ENCODE measurements at places on chromosomes 13 and 19. TPM values are rescaled to one million over a fixed set of nuclear protein-coding genes. Genes with fewer than 3 reads are reported as not detected.

DNA sequence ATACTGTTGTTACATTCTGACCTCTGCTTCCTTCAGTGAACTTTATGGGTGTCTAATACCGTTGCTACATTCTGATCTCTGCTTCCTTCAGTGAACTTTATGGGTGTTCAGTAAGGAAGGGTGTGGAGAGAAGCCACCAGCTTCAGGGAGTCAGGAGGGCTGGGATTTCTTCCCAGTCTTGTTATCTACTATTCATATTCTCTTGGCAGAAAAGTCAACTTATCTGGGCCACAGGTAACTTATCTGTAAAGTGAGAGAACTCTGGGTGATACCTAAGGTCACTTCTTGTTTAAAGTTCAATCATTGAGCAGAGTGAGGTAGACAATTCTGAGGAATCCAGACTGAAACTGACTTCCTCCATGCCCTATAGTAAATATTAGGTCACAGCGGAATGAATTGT is 71.2 kb upstream of the STK24 start:
- no peak for ATAC-seq

DNA sequence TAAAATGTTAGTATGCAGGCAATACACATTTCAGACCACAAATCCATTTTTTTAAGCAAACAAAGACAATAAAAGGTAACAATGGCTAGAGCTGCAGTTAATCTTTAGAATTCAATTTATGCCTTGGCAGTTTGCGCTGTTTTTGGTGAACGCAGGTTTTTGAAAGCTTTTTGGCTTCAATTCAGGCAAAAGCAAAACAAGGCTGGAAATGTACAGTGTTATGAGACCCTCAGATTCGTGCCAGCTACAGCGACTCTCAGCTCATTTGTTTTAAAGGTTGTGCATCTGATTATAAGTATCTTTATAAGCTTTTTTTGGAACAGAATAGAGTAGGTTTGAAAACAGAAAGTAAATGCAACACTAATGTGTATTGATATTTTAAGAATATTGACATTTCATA is 63.6 kb upstream of the SOX1 start:
- no peak for ATAC-seq

GRCh38 chr19:32702010-32702409 is 10.4 kb downstream of the NUDT19 start:
- no peak for ATAC-seq

DNA sequence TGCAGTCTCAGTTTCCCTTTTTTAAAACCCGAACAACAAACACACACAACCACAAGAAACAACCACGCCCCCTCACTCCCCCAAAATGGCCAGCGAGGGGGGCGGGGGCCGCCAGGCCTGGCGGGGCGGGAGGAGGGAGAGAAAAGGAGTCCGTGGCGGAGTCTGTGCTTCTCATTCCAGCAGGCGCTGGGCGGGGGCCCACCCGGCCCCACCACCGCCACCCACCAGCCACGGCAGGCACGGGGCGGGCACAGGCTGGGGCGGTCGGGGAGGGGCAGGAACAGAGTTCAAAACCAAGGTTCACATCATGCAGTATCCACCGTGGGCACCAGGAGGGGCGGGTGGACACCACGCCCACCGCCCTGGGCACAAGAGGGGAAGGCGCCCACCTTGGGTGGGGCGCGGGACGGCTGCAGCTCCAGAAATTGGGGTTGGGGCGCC is 12.9 kb downstream of the DPF1 start:
- ATAC-seq = no peak

DNA sequence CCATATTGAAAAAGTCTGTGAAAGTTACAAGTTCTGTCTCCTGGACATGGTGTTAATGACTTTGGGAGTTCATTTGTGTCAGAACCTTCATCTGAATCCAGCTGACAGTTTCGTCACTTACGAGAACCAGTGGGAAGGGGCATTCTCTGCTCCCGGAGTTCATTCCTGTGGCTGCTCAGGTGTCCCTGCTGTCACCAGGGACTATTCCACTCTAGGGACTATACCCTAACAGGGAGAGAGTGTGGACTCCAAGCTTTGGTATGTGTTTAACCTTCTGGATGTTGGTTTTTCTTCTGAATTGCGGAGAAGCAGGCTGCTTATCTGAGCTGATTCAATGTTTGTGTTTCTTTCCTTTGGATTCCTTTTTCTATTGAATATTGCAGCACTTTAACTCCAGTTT is 12.4 kb upstream of the ZNF709 start:
- no peak for ATAC-seq

DNA sequence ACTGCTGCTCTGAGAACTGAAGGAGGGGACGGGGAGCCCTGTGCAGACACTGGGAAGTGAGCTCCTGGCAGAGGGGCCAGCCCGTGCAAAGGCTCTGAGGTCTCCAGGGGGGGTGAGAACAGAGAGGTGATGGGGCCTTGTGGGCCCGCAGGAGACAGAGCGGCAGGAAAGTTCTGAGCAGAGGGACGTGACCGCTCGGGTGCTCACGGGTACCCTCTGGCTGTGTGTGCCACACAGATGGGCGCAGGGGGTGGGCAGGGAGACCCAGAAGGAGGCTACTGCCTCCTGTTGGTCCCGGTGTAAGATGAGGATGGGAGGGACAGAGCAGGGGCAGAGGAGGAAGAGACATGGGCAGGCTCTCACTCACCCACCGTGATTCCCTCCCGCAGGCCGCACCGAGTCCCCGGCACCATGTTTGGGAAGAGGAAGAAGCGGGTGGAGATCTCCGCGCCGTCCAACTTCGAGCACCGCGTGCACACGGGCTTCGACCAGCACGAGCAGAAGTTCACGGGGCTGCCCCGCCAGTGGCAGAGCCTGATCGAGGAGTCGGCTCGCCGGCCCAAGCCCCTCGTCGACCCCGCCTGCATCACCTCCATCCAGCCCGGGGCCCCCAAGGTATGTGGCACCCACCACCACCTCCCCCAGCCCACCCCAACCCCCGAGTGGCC is 27.5 kb upstream of the NCCRP1 start:
- ATAC-seq = no peak

DNA sequence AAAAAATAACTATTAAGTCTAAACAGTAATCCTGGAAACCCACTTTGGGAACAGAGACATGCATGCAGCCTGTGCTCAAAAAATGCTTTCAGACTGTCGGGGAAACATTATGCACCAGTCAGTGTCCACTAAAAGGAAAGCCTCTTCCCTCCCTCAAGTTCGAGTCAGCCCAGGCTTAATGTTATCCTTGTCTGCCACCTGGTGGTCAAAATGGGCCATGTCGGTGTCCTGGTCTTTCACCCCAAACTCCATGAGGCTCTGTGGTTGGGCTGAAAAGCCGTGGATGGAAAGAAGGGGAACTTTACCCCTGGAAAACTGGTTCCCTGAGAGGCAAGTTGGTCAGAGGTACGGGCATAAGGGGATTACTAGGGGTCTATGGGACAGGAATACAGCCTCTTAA is 88.4 kb upstream of the ZNF492 start:
- no peak for ATAC-seq

Gene ZNF441
- 5.1 TPM for total RNA-seq

- no peak for ATAC-seq
These were observed 71.4 kb downstream of the DGKH start for GRCh38 chr13:42119875-42120274.

Gene CEBPA
- 0.26 TPM for total RNA-seq

- ATAC-seq = no peak
These were observed 211.1 kb downstream of the ZIC5 start for GRCh38 chr13:99760456-99760855.

GRCh38 chr13:44974056-44974793 is 15.0 kb downstream of the NUFIP1 start:
- ATAC-seq = no peak

DNA sequence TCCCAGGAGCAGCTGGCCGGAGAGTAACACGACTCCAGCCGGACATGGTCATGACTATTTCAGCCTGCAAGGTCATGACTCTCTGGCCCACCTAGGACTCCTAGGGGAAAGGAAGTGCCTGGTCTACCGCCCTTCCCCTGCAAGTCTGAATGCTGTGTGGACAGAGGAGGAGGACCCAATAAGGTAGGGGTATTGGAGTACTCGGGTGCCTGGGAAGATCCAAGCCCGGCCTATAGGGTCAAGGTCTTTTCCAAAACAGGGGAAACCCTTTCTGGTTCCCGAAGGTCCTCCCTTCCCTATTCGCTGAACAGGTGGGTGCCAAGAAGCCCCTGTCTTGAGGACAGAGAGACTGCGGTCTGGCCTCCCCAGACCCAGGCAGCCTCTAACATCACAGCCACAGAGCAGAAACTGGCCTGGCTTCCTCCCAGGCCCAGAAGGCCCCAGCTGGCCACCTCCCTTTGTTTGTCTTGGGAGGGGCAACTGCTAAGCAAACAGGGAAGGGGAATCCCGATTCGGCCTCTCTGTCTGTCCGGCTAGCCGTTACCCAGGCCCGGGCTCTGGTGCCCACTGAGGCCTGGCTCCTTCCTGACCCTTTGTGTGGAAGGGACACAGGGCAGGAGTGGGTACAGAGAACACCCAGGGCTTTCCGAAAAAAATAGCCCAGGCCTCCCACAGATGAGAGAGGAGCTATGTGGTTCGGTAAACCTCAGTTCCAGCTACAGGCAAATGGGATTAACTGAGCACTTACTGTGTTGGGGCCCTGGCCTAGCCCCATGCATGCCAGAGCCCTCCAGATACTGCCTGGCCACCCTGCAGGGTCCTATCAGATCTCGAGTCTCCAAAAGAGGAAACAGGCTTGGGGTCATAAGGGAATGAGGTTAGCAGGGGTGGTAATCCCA is 5.2 kb upstream of the GRAMD1A start:
- no peak for ATAC-seq

Gene LYL1
- 1.6 TPM for total RNA-seq

Gene HCN2
- total RNA-seq = 0.98 TPM
